Astrocyte of the hippocampus (primary cell): ENCODE measurements at places on chromosomes 11 and 22.
A peak's percentile ranks its signal among the peaks of the same experiment; 100 is the strongest.

DNA sequence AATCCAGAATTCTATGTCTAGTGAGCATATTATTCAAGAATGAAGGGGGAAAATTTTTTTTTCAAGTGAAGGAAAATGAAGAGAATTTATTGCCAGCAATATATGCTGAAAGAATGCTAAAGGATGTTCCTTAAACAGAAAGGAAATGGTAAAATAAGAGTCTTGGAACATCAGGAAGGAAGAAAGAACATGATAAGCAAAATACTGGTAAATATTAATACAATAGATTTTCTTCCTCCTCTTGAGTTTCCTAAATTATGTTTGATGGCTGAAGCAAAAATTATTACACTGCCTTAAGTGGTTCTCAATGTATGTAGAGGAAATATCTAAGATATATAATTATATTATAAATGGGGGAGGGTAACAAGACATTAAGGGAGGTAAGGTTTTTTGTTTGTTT is 9.6 kb upstream of the CLDN5 start:
- no peak for DNase-seq

GRCh38 chr22:30591191-30591587 is 521 bp downstream of the PES1 start:
- peak; percentile 41 for DNase-seq

- no peak for DNase-seq
These were observed 398.4 kb downstream of the CTTN start for GRCh38 chr11:70796648-70797227.

DNA sequence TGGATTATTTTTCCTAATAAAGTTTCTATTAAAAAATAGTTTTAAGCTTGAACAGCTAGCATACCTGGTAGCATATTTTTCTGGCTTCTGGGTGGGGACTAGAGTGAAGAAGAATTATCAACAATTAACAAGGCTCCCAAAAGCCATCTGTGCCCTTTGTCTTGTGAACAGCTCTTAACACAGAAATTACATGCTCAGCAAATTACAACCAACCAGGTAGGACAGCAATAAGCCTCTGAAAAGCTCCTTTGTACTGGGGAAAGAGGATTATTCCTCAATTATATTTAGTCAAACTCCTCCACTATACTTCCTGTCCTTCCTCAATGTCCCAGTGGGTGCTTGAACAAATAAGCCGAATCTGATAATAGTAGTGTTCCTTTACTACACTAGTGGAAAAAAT is 162.8 kb downstream of the RAB38 start:
- DNase-seq, result no peak

- DNase-seq, result no peak
These were observed 6.1 kb upstream of the NAP1L4 start for GRCh38 chr11:2998073-2998850.

DNA sequence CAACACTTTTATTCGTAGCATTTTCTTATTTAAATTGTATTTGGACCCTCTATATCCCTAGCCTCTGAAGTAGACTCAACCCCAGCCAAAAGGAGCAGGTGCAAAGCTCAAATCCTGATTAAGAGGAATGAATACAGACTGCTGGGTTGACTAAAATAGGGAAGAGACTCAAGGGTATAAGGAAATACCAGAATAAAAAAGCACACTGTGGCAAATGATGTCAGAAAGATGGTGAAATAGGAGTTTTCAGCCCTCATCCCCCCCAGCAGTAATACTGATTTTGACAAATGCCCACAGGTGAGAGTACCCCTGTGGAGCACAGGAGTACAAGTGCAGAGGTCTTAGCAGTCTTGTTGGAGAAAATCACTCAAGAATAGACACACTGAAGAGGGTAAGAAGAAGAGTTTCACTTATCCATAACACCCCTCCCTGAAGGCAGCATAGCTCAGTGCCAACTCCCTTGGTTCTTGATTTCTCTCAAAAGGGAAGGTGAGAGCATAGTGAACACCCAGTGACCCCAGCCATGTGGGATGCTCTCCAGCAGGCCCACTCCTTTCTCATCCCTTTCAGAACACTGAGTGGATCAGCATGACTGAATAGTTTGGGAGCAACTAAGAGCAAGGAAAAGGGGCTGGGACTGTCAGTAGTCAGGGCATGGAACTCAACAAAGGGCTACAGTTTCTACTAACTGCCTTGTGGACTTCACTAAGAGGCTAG is 71.7 kb downstream of the TBC1D22A start:
- no peak for DNase-seq

DNA sequence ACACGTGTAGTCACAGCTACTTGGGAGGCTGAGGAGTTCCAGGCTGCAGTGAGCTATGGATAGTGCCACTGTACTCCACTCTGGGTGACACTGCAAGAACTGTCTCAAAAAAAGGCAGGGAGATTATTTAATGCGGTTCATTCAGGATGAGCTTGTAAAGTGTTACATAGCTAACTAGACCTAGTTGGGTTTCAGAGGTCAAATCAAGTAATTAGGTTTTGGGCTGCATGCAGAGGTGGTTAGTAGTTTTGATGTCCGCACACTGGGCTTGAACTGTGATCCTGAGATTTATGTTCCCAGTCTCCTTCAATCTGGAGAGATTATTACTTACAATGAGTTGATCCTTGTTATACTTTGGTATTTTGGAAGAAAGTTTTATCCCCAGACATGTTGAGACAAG is 2.1 kb upstream of the RBM4 start:
- DNase-seq, result no peak

GRCh38 chr22:23236440-23237184 is 56.3 kb downstream of the BCR start:
- DNase-seq, result no peak

- no peak for DNase-seq
These were observed 233.4 kb upstream of the KIRREL3 start for GRCh38 chr11:127233998-127234397.

- DNase-seq, result peak; percentile 26
These were observed 4.1 kb upstream of the ARHGAP20 start for GRCh38 chr11:110716361-110716760.

- DNase-seq, result no peak
These were observed 82.6 kb downstream of the MN1 start for GRCh38 chr22:27719036-27719347.
